Tibial artery (tissue), 4 donors: ENCODE measurements at places on chromosomes 5 and 9.

GRCh38 chr9:93254061-93254481 is 70.1 kb downstream of the WNK2 start:
- DNase-seq: peak; percentile 34

- no peak for DNase-seq
Observed at GRCh38 chr5:41094871-41095270, 23.7 kb upstream of the MROH2B start.

- no peak for DNase-seq
Observed at GRCh38 chr5:171223927-171224326, 85.1 kb upstream of the TLX3 start.

DNA sequence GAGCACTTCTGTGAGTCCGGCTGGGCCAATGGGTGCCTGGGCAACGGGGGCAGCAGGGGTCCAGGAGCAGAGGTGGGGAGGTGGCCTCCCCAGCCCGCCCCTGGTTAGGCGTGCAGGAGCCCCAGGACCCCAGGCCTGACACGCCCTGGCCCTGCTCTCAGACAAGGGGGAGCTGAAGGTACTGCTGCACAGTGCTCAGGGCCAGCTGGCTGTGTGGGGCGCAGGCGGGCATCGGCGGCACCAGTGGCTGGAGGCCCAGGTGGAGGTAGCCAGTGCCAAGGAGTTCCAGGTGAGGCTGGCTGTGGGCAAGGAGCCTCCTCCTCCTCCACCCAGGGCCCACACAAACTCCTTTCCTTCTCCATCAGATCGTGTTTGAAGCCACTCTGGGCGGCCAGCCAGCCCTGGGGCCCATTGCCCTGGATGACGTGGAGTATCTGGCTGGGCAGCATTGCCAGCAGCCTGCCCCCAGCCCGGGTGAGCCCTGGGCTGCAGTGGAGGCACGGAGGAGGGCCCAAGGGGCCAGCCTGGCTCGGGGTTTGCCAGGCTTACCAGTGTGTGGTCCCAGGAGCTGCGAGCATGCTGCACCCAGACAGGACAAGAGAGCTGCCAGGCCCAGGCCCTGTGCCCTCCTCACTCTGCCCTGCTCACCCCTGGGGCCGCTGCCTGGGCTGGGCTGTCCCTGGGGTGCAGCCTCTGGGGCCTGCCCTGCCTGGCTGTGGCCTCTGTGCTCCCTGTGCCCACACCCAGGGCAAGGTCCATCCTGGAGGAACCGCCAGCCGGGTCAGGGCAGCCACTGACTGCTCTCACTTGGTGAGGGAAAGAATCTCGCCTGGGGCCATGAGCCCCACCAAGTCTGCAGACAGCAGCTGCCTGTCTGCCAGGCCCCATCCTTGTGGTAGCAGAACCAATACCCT is 7.0 kb downstream of the MAMDC4 start:
- DNase-seq: no peak

GRCh38 chr9:135789838-135790291 is 87.9 kb downstream of the KCNT1 start:
- DNase-seq: no peak

GRCh38 chr5:145811834-145812625 is 23.1 kb downstream of the PRELID2 start:
- DNase-seq: no peak

DNA sequence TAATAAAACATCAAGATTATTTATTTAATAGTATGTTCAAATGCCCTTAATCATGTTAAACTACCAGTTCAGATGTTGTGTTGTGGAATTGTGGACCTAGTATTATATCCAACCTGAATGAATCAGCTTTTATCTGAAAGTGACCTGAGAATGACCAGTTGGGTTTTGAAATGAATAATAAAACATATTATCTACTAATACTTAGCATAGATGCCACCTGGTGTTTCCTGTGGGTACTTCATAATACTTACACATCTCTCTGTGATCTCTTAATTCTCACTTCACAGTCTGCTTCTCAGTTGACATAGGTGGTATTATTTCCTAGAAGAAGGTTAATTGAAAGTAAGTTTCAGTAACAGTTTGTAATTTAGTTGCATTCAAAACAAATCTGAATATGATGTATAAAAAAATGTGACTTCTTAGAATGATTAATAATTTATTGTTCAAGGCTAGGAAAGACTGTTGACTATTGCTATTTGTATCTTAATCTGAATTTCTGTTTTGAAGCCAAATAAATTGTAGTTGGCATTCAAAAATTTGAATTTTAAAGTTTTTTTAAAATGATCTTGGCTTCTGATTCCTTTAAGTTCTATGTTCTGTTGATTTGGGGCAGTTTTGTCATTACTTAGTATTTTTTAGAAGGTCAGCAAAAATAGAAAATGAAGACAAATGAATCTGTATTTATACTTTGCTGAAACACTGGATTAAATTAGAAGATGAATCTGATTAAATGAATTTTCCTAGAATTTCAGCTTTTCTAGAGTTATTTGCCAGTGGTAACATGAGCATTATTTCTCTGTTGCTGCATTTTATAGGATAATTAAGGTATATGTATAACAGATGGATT is 48.2 kb downstream of the KIF2A start:
- no peak for DNase-seq

DNA sequence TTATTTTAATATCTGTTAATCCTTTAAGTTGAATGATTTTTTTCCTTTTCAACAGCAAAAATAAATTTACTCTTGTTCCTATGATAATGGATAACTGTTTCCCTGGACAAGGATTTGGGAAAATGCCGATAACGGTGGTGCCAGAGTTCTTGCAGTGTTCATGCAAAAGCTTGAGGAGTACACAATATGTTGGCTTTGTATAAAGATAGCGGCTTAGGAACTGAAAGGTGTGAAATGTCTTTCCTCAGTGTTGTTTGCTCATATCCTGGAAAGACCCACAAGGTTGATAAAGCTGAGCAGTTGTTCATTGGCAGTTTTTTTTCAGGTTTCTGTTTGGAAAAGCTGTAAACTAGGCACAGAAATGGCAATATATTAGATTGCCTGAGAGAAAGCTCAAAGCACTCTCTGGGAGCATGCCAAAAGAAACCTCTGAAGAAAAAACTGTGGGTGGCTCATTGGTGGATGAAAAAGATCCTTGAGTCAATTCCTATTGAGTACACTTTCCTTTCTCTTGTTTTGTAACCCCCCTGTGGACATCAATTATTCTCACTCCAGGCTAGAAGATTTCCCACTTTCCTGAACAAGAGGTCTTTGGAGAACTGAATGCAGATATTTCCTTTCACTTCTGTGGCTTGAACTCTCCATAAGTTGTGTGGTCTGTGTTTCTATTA is 117.2 kb upstream of the RGMB start:
- DNase-seq: no peak

DNA sequence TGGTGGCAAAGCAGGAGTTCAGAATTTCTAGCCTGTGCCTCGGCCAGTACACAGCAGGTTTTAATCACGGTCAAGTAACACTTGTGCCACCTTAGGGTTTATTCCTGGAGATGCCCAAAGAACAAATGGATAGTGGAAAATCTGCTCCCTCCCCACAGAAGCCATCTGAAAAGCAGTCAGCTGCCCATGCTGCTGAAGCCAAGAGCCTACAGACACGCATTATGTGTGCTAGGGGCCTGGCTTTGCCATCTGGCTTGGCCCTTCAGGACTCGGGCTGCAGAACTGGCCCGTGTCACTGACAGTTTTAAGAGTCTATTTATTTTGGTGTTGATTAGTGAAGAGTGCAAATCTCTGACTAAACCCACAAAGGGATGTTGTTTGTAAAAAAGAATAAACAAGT is 11.1 kb downstream of the ARSB start:
- DNase-seq: no peak

GRCh38 chr5:126492939-126493338 is 69.7 kb downstream of the GRAMD2B start:
- DNase-seq: no peak

DNA sequence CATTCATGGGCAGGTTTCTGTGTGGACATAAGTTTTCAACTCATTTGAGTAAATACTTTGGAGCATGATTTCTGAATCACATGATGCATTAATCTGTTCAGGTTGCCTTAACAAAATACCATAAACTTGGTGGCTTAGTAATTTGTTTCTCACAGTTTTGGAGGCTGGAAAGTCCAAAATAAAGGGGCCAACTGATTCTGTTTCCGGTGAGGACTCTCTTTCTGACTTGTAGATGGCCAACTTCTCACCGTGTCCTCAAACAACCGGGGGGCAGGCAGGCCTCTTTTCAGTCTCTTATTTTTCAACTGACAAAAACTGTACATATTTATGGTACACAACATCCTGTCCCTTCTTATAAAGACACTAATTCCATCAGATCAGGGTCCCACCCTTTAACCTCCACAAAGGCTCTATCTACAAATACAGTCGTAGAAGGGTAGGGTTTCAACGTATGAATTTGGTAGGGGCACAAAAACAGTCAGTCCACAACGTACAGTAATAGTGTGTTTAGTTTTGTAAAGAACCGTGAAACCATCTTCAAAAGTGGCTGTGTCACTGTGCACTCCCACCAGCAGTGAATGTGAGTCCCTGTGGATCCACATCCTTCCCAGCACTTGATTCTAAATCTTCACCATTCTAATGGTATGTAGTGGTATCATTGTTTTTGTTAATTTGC is 37.2 kb downstream of the MLLT3 start:
- DNase-seq: no peak

DNA sequence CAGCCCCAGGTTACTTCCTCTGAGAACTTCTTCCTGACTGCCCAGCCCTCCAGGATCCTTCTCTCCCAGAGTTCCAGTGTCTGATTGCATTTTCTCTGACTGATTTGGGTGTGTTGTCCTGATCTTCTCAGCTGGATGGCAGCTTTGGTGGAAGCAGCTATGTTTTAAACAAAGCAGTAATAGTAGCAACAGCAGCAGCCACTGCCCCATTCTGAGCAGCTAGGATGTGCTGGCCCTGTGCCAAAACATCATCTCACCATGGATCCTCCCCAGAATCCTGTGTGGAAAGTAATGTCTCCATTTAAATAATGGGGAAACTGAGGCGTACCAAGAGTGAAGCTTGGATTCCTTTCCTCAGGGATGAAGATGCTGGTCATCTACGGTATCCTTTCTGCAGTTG is 46.4 kb upstream of the PSD2 start:
- no peak for DNase-seq

DNA sequence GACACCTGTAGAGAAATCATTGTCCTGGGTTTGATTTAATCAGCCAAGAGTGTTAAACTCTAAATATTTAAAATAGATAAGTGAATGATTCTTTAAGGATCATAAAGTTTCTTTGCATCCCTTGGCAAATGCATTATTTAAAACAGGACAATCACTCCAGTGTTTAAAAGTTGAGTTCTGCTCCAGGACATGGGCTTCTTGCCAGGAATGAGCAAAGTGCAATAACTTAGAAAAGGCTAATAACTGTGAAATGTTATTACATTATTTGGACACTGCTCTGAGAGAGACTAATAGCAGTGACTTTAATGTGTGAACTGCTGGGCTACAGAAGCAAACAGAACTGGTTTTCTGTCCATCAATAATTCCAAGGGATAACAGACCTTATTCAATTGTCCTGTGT is 283.3 kb downstream of the GABRB2 start:
- DNase-seq: no peak

GRCh38 chr5:90548069-90548593 is 10.5 kb upstream of the ADGRV1 start:
- DNase-seq: no peak

- DNase-seq: peak; percentile 57
Observed at GRCh38 chr5:96226941-96227552, 206.0 kb downstream of the PCSK1 start.

DNA sequence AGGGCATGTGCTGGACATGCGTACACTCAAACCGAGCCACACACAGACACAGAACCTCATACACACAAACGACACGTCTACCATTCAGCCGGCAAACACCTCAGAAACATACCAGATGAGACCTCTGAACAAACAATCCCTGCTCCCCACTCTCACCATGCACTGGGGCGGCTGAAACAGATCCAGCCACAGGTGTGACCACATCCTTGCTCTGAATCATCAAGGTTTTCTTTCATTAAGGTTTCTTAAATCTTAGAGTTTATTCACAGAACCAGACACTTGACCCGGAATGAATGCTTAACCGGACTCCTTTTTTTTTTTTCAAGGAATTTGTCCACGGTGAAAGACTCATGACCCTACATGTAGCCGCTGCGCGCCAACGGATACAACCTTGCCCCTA is 26.2 kb downstream of the TERT start:
- no peak for DNase-seq

DNA sequence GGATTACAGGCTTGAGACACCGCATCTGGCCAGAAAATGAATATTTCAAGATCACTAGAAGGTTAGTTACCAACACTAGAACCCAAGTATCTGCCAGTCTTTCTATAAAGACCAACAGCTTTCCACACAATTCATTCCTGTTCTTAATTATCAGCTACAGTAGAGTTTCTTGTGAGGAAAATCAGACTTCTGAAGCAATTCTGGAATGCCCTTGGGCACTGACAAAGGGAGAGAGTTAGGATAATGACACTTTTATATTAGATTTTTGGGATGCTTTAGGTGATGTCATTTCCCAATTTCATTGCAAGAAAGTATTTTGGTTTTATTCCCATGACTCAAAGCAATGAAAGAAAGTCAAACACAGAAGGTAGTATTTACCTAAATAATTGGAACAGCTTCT is 497.0 kb upstream of the TUSC1 start:
- no peak for DNase-seq

GRCh38 chr9:123550797-123551196 is 194.8 kb downstream of the CRB2 start:
- DNase-seq: no peak

DNA sequence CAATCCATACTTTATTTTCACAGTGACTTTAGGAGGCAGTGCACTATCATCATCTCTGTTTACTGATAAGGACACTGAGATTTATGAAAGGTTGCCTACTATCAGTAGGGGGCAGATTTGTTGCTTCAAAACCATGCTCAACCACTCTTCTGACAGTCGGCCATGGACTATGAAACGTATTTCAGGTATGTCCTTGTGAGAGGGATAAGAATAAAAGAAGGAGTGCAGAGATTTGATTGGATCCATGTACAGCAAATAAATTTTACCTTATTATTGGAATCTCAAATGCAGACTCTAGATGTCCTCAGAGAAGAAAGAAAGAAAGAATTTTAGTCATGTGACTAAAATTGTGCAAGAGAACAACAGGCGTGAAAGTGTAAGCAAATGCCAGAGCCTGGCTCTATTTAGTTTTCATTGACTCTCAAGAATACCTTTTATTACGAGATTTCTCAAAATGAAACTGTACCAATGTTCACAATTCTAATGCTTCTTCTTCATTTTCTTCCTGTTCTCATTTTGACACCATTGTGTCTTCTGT is 296.6 kb upstream of the RASA1 start:
- DNase-seq: no peak

DNA sequence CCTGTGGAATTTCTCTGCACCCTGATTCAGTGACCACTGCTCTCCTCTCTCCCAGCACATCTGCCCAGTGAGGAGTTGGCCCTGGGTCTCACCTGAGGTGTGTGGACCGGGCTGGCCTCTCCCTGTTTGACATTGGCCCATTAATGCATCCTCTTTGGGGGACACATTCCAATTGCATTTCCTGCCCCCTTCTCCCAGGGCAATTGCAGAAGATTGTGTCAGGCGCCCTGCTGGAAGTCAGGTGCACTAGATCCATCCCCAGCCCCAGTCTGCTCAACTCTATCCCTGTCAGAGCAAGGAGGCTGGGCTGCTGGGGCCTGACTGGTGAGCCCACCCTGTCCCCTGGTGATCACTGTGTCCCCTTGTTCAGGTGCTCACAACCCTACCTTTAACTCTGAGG is 84.5 kb downstream of the LMX1B start:
- no peak for DNase-seq

- no peak for DNase-seq
Observed at GRCh38 chr5:73822989-73823339, 197.0 kb downstream of the ARHGEF28 start.
